Effector memory CD4-positive, alpha-beta T cell (primary cell): ENCODE measurements at places on chromosomes 5 and 9.
A peak's percentile ranks its signal among the peaks of the same experiment; 100 is the strongest.

- H3K27ac ChIP-seq = peak overlapping the region; percentile 45
- no peaks in the 10 kb centered on the region for H3K27me3 ChIP-seq
- DNase-seq = no peak
Observed at GRCh38 chr9:135888126-135888765, 19.1 kb downstream of the CAMSAP1 start.

- DNase-seq = no peak
- no peaks in the 10 kb centered on the region for H3K4me1 ChIP-seq
- H3K27ac ChIP-seq = no peak overlapping the region
- peaks cover 6% of the 10 kb centered on the region for H3K27me3 ChIP-seq
Observed at GRCh38 chr9:138024131-138024530, 146.5 kb downstream of the CACNA1B start.

DNA sequence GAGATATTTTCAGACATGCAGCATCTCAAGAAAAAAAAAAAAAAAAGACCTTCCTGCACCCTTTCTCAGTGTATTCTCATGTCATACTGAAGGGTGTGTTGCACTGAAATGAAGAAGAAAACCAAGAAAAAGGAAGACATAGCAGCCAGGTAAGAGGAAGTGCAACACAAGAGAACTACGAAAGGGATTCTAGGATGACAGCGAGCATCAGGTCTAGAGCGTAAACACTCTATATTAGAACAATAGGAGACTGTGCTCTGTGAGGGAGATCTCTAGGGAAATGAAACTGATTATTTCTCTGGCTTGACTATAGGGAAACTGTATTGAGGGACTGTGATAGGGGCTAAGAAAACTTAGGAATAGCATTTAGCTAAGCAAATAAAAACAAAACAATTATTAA, 30.0 kb downstream of the BTF3 start:
- no peak for DNase-seq
- H3K27me3 ChIP-seq = no peaks in the 10 kb centered on the region
- no peak overlapping the region for H3K27ac ChIP-seq
- H3K36me3 ChIP-seq = no peaks in the 10 kb centered on the region
- no peaks in the 10 kb centered on the region for H3K4me1 ChIP-seq

- no peak for DNase-seq
- H3K4me1 ChIP-seq = no peaks in the 10 kb centered on the region
- H3K36me3 ChIP-seq = no peaks in the 10 kb centered on the region
- H3K4me3 ChIP-seq = no peak within 1 kb of the TSS
- no peaks in the 10 kb centered on the region for H3K27me3 ChIP-seq
- H3K27ac ChIP-seq = no peak within 1 kb of the TSS
Observed at GRCh38 chr5:54455413-54456157, at the start of gene HSPB3. HSPB3 (plus strand) TSS chr5:54455699; CDS start chr5:54455790, 91 bp downstream.

GRCh38 chr5:126104951-126105350, 318.3 kb upstream of the GRAMD2B start:
- H3K4me3 ChIP-seq = no peak overlapping the region
- H3K27me3 ChIP-seq = no peaks in the 10 kb centered on the region
- no peak overlapping the region for H3K27ac ChIP-seq
- no peak for DNase-seq
- no peaks in the 10 kb centered on the region for H3K36me3 ChIP-seq
- H3K4me1 ChIP-seq = no peaks in the 10 kb centered on the region

GRCh38 chr5:173093606-173094005, 37.5 kb downstream of the CREBRF start:
- H3K36me3 ChIP-seq = peaks cover 17% of the 10 kb centered on the region
- no peak overlapping the region for H3K4me3 ChIP-seq
- H3K4me1 ChIP-seq = no peaks in the 10 kb centered on the region
- no peaks in the 10 kb centered on the region for H3K27me3 ChIP-seq
- no peak overlapping the region for H3K27ac ChIP-seq
- no peak for DNase-seq

GRCh38 chr9:122197426-122197825, 31.3 kb downstream of the LHX6 start:
- H3K36me3 ChIP-seq = no peaks in the 10 kb centered on the region
- no peak overlapping the region for H3K4me3 ChIP-seq
- no peaks in the 10 kb centered on the region for H3K4me1 ChIP-seq
- H3K27me3 ChIP-seq = no peaks in the 10 kb centered on the region
- no peak overlapping the region for H3K27ac ChIP-seq

DNA sequence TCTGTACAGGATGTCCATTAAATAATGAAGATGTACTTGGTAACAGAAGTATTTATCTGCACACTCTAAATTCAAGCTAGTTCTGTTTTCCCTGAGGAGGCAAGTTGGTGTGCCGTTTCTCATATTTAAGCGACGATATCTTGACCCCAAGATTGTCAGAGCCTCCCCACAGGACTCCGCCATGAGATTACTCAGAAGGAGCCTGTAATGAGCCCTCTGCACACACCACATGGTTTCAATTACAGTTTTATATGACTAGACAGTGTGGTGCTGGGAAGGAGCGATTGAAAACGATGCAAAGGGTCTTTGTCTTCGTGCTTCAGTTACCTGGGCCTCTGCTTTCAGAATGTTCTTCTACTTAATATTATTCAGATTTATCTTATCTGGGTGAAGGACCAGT, 840.4 kb upstream of the WWC1 start:
- DNase-seq = no peak
- H3K27ac ChIP-seq = no peak overlapping the region
- H3K4me1 ChIP-seq = no peaks in the 10 kb centered on the region
- no peaks in the 10 kb centered on the region for H3K36me3 ChIP-seq
- H3K27me3 ChIP-seq = no peaks in the 10 kb centered on the region

GRCh38 chr9:136463578-136463977, 19.3 kb downstream of the SEC16A start:
- no peak overlapping the region for H3K4me3 ChIP-seq
- peaks cover 92% of the 10 kb centered on the region for H3K36me3 ChIP-seq
- DNase-seq = no peak
- H3K4me1 ChIP-seq = no peaks in the 10 kb centered on the region
